Nucleus accumbens (tissue), 56 donors: ENCODE measurements at places on chromosomes 11 and 22.

- DNase-seq = no peak
Observed at GRCh38 chr11:2534134-2534956, 89.5 kb downstream of the KCNQ1 start.

DNA sequence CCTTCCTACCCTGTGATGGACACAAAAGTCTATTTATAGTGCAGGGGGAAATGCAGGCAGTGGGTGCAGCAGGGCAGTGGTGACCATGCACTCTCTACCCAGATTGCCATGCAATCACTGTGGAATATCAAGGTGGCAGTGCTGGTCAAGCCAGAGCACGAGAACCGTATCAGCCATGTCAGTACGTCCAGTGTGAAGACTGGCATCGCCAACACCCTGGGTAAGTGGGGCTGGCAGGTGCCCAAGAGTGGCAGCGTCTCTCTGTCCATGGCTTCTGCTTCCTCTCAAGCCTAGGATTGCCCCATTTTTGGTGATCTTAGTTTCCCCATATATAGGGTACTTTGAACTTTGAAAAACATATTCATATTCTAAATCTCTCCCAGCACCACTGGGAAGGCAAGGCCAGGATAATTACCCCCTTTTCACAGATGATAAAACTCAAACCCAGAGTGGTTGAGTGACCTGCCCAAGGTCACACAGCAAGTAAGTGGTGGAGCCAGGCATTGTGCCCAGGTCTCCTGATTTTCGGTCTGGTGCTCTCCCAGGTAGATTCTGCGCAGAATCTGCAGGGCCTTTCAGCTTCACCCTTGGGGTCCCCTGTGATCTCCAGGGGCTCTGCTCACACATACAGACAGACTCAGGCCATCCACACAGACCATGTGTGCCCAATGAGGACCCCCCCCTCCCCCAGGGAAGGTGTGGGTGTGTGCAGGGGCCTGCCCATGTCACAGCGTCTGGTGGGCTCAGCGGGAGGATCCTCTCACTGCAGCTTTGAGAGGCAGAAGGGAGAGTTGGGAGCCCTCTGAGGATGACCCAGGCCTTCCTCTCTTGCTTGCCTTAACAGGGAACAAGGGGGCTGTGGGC, 7.1 kb downstream of the INPPL1 start:
- DNase-seq = no peak

- DNase-seq = no peak
Observed at GRCh38 chr11:10023212-10023611, 270.8 kb downstream of the SBF2 start.

DNA sequence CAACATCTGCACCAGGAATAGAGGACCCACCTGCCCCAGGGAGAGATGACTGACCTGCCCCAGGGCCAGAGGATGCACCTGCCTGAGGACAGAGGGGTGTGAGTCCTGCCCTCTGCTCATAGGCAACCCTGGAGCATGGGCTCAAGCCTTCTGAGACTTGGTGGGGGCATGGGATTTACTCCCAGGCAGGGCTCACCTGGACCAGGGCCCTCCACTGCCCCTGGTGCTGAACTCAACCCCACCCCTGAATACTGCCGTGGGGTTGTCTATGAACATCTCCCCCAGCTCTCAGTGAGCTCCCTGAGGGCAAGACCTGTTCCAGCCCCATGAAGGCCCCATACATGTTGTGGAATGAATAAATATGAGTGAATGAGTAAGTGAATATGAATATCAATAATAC, 33.8 kb upstream of the MUC5AC start:
- DNase-seq = no peak

GRCh38 chr11:116461789-116462188, 311.0 kb downstream of the BUD13 start:
- no peak for DNase-seq

DNA sequence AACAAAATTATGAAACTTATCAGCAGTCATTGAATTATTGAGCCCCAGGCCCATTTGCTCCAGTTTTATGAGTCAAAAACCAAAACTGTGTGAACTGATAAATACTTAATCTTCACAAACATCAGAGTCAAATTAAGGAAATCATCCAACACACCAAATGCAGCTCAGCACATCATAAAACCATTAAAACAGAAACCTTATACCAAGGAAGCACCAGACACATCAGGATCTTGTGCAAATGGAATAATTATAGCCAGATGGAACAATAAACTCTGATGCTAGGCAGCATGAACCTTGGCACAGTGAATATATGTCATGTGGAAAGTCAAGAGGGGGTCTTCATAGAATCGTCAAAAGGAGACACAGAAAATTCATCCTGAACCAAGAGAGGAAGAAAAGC, 410.7 kb upstream of the API5 start:
- DNase-seq = no peak

- no peak for DNase-seq
Observed at GRCh38 chr11:28448186-28448585, 340.0 kb downstream of the METTL15 start.

- no peak for DNase-seq
Observed at GRCh38 chr22:17491090-17491640, 72.1 kb upstream of the SLC25A18 start.

DNA sequence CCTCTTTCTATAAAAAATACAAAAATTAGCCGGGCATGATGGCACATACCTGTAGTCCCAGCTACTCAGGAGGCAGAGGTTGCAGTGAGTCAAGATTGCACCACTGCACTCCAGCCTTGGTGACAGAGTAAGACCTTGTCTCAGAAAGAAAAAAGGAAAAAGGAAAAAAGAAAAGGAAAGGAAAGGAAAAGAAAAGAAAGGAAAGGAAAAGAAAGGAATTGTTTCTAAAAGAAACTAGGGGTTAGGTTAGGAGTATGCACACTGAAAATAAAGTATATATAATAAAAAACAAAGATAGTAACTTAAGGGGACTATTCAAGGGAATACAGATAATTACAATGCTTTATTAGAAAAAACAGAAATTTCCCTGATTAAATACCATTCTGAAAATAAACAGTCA, 50.9 kb downstream of the TTC28 start:
- no peak for DNase-seq

DNA sequence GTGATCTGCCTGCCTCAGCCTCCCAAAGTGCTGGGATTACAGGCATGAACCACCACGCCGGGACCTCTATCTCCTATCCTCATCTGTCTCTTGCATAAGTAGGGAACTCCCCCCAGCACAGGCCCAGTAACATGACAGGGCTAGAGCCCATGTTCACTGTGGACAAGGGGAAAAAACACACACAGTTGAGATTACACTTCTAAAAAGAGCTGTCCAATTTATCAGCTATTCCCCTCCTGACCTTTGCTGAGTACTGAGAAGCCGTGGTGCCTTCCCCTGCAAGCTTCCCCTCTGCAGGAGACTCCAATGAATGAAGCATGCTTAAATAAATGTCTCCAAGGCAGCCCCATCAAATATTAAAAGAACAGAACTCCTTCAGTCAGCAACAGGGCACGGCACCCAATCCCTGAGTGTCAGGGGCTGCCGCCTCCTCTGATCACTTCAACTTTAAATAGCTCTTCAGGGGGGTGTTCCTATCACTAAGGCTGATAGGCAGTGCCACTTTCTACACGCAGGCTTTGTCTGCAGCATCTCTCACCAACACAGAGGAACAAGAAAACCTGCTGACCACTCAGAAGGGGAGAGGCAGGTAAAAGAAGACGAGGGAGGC, 385.5 kb downstream of the OPCML start:
- DNase-seq = peak; percentile 10

GRCh38 chr22:18997306-18997924, 61.3 kb upstream of the PRODH start:
- DNase-seq = no peak

DNA sequence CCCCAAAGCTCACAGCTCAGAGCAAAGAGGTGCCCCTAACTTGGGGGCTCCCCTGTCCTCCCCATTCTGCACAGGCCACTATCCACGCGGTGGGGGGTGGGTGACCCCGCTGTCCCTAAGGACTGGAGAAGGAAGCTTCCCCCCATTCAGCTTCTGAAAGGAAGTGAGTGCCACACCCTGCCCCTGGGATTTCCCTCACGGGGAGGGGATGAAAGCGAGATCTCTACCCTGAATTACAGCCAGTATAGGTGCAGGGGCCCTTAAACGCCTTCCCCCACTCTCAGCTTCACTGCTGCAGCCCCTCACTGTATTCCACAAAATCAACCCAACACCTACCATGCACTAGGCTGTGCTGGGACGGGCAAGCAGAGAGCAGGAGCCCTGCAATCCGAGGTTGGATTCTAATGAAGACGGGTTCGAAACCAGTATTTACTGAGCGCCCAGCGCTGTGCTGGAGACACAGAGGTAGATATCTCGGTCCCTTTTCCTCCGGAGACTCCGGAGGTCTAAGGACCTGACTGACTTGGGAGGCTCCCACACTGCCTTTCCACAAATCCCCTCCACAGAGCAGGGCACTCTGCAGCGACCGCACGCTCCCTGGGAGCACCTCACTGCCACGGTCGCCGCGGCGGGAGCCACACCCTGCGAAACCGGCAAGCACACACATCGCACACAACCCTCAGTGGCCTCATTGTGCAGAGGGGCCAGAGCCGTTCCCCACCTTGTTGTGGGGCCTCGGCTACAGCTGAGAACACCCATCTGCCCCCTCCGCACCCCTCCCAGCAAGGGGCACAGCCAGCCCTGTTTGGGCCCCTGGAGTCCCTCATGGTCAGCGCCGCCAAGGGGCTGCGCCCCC, 1.8 kb downstream of the AHNAK start:
- no peak for DNase-seq

GRCh38 chr11:9077164-9077563, 14.2 kb downstream of the SCUBE2 start:
- DNase-seq = no peak

GRCh38 chr11:130112071-130112830, 42.6 kb downstream of the APLP2 start:
- no peak for DNase-seq

- DNase-seq = no peak
Observed at GRCh38 chr22:21020802-21021429, 6.0 kb downstream of the P2RX6 start.

DNA sequence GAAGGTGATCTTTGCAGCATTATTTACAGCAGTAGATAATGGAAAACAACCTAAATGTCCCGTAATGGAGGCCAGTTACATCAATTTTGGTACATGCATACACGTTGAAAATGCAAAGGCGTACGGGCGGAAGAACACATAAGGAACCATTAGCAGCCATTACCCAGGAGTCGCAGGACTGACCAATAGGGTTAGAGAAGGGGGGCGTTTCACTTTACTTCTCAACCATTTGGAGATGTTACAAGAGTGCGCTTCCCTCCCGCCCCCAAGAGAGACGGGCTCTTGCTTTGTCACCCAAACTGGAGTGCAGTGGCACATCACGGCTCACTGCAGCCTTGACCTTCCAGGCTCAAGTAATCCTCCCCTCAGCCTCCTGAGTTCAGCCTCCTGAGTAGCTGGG, 52.8 kb upstream of the SLC35C1 start:
- no peak for DNase-seq

- no peak for DNase-seq
Observed at GRCh38 chr11:14232652-14233051, 126.3 kb downstream of the RRAS2 start.
